Activated effector memory CD4-positive, alpha-beta T cell treated with anti-CD3 and anti-CD28 coated beads, Interleukin-2, amount 50 U/mL, for 16 hours (primary cell): ENCODE measurements at places on chromosomes 13 and 19.

- DNase-seq, result no peak
These were observed 105.4 kb downstream of the URI1 start for GRCh38 chr19:30047432-30047831.

DNA sequence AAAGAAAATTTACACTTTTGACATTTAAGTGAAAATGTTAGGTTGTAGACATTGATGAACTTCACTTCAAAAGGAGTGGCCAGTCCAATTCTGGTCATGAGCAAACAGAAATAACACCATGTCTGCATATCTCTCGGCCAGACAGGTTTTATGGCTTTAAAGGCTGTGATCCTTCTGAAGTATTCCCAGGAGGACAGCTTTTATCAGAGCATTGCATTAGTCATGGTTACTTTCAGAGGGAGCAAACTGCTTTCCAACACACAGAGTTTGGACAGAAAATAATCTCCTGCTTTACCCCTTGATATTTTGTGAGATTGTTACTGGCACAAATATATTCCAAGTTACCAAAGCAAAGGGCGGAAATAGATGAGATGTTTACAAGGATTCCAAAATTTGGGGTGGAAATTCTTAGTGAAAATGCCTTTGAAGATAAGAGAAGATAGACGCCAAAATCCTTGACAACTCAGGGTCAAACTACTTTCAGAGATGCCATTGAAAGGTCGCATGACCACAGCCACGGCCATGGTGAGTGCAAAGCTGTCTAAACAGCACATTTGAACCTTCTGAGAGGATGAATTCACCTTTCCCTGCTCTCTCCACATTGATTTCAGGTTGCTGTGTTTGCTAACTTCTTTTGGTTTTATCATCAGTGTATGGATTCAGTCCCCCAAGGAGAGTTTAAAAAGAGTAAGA is 584.5 kb upstream of the SGCG start:
- DNase-seq, result no peak

- no peak for DNase-seq
These were observed 93.6 kb upstream of the ZNF507 start for GRCh38 chr19:32251634-32252332.

DNA sequence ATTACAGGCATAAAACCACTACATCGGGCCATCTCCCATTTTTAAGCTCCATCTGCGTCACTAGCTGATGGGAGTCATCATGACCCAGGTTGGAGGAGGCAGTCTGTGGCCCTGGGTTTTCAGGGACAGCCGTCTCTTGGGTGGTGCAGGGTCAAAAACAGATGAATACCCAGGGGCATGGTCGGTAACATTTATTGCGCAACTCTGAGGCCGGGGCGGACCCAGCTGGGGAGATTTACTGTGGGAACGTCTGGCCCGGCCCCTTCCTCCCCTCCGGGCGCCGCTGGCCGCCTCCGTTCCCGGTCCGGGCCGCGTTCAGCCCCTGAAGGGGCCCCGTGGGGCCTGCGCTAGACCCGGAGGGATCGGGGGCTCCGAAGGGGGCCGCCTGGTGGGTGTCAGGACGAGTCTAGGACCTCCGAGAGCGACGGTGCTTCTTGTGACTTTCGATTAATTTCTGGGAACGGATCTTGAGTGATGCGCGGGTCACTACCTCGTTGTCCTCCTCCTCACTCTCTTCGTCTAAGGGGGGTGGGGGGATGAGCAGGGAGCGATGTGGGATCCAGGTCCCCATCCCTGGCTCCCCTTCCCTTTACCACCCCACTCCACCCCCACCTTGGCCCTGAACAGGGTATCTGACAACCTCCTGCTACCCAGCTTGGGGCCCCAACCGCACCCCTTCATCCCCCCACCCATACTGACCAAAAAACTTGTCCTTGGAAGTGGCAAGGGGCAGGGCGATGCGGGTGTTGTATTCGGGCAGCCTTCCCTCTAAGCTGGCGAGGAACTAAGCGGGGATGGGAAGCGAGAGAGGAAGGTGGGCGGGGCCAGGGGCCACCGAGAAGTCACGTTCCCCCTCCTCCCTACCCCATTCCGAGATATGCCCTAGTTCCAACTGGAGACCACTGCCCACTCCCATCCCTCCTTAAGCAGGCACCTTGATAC is 1.6 kb upstream of the RGL3 start:
- no peak for DNase-seq
